ENCODE measurements at places on chromosomes 4 and X.

GRCh38 chrX:49171752-49172279 is at the start of gene PLP2:
Gene PLP2, plus strand, starts transcription at chrX:49171898. Its CDS starts 103 bp downstream, at chrX:49172001.
- peak; percentile 52 for DNase-seq

DNA sequence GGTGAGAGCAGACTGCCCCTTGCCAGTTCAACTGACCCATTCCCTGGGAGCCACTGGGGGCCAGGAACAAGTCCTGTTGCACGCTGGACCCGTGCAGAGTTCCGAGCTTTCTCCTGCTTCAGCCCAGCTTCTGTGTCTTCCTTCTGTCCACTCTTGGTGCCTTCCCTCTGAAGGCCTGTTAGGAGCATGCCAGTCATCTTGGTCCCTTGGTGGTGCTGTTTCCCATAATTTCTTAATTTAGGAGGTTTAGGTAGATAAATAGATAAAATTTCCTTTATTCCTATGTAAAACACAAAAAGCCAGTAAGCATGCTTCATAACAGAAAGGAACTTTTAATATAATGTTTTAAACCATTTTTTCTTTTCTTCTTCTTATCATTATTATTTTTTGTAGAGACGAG is 672.7 kb downstream of the CCSER1 start:
- no peak for DNase-seq

- DNase-seq = no peak
Observed at GRCh38 chr4:148141501-148141900, 300.7 kb downstream of the NR3C2 start.

DNA sequence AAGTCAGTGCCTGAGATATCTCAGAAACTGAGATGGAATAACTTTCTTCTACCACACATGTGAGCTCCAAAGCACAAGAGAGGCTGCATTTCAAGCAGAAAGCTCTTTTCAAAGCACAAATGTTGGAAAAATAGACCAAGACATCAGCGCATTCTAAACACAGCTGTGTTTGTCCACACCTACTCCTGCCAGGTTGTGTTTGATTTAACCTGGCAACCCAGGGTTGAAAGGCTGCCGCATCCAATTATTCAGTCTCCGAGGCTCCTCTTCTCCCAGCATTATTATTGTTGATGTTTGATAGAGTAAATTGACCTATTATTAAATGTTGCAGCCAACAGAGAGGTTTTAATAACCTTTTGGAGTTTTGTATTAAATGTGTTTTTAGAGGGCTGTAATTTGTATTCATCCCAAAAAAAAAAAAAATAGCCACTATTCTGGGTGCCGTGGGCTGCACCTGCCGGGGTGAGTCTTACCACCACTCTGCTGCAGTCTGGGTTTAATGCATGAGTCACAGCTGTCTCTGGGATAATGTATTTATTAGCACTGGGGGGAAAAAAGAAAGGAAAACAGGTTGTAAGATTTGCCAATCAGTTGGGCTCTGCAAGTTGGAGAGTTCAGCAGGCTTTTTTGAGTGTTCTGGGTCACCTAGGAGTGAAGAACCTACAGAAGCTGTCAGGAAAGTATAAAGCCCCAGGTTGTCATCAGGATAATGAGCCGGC is 105.2 kb upstream of the NOCT start:
- DNase-seq = no peak

DNA sequence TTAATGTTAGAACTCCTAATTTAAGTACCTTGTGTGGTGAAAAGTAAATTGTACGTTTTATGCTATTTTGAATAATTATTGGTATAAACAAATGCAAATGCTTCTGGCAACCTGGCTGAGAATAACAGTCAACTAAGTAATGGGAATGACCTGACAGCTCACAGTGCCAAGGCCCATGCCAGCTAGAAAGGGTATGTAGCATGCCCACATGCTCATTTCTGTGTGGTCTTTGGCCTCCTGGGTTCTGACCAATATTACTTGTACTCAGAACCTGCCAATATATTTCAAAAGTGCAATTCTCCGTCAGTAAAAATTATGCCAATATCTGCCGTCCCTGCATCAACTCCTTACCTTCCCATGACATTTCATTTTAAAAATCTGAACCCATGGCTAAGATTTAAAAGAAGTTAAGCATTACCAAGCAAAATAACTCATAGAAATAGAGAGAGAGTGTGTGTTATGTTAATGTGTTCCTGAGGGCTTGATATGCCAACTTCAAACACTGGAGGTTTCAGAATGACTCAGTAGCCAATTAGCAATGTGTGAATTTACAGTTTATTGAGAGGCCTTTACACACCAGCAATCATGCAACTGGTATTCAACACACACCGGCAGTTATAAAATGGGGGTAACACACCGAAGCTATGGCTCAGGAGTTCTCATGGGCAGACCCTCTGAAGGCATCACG is 820.8 kb downstream of the FSTL5 start:
- DNase-seq = no peak

- DNase-seq = no peak
Observed at GRCh38 chr4:2352729-2353221, 65.7 kb downstream of the ZFYVE28 start.

DNA sequence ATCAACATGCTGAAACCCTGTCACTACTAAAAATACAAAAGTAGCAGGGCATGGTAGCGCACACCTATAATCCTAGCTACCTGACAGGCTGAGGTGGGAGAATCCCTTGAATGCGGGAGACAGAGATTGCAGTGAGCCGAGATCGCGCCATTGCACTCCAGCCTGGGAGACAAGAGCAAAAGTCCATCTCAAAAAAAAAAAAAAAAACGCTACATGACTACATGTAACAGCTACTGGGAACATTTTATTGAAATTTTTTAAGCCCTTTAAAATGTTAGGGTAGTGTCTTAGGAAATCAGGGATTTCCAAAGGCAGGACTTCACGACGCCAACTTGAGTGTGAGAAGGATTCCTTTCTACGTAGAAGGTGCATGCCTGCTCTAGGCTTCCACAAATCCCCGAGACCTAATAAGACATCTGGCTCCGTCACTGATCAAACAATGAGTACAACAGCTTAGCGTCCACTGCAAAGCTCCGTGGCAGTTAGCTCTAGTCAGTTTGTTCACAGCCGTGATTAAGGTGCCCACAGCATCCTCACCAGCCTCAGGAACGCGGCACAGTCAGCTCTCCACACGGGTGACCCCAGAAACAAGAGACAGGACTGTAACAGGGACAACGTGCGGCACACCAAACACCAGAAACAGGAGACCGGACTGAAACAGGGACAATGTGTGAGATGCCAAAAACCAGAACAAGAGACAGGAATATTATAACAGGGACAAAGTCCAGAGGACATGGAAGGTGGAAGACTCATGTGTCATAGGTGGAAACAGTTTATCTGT is 33.7 kb downstream of the DHRSX start:
- DNase-seq = no peak

GRCh38 chrX:56233100-56233499 is 944 bp downstream of the KLF8 start:
- no peak for DNase-seq

GRCh38 chr4:173343832-173344397 is 9.8 kb upstream of the HMGB2 start:
- DNase-seq = no peak

- DNase-seq = no peak
Observed at GRCh38 chr4:148442832-148443511, 758 bp upstream of the NR3C2 start.

GRCh38 chr4:5781691-5782090 is 70.7 kb downstream of the EVC start:
- no peak for DNase-seq

GRCh38 chrX:47482065-47482511 is 934 bp downstream of the ZNF41 start:
- DNase-seq = no peak

DNA sequence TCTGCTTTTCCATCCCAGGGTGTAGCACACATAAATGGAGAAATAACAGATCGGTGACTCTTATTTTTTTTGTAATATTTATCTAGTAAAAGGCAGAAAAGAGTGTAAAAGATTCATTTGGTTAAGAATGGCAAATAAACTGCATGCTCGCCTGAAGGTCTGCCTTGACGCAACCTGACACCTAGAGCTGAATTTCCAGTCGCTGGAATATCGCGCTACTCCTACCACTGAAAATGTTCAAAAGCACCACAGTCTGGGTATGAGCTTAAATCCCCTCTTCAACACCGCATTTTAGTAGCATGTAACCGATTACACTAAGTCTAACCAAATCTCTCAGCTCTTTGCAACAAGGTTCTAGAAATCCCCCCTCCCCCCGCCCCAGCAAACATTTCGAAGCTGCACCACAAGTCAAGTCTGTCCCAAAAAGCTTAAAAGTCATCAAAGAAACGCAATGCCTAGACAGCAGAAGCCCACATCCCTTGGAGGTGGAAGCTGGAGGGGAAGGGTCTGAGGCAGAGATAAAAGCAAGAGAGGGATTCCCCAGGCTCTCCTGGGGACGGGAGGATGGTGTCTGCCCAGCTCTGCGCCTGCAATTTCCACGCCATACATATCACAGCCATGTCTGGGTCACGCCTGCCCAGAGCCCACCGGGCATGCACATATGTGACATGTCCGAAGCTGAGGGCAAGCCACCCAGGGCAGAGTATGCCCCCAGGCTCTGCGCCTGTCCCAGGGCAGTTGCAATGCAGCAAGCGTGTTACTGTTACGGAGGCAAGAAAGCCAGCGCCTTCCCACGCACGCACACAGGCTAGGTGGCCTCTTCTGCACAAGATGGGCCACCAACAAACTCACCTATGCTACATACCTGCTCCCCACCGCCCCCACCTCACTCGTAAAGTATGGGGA is 1.4 kb downstream of the FGF13 start:
- peak; percentile 16 for DNase-seq

GRCh38 chr4:158817562-158818296 is 48.9 kb downstream of the FNIP2 start:
- peak; percentile 39 for DNase-seq

Data from KBM-7 (cell line).